Hindlimb muscle (tissue), 1 donor: ENCODE measurements at places on chromosomes 16 and 17.

DNA sequence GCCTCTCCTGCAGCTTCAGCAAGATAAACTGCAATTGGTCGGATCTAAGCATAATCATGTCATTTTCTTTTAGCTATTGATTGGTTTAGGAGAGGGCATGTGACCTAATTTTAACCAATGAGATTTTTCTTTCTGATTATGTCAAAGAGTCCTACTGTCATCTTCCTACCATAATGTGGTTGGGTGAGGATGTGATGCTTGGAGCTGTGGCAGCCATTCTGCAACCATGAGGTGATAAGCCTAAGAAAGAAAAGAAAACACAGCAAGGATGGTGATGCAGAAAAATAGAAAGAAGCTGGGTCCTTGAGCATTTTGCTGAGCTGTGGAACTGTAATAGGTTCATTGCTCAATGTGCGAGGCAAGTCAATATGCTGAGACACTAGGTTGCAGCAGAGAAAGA, 121.7 kb upstream of the CRHR1 start:
- DNase-seq, result no peak

- no peak for DNase-seq
Observed at GRCh38 chr16:87541147-87541871, 48.5 kb upstream of the ZCCHC14 start.

DNA sequence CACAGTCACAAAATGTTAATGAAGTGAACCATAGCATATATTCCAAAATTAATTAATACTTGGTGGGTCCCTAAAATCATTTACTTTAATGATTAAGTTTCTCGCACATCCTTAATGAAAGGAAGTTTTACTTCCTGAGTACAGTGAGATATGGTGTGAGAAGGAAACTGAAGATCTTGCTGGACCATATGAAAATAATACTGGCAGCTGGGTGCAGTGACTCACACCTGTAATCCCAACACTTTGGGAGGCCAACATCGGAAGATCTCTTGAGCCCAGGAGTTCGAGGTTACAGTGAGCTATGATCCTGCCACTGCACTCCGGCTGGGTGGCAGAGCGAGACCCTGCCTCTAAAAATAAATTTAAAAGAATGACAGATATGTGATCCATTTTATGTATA, 62.5 kb downstream of the ABCA8 start:
- no peak for DNase-seq

- no peak for DNase-seq
Observed at GRCh38 chr16:13083681-13084080, 182.3 kb downstream of the SHISA9 start.

DNA sequence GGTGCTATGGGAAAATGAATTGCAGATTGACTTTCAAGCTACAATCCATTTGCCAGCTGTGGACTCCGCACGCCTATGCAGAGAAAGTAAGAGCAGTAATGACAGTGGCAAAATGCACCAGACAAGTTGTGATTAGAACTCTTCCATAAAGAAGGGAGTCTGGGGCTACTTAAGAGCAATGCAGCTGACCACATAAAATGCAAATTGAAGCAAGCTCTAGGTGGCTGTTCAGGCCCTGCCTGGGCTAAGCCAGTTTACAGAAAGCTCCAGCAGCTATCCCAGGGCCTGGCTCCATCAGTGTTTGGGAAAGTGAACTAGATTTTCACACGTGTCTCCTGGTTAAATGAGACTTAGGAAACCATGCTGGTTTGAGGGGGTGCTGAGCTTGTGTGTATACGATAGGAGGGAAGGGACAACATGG, 2.2 kb upstream of the MAP2K6 start:
- no peak for DNase-seq

DNA sequence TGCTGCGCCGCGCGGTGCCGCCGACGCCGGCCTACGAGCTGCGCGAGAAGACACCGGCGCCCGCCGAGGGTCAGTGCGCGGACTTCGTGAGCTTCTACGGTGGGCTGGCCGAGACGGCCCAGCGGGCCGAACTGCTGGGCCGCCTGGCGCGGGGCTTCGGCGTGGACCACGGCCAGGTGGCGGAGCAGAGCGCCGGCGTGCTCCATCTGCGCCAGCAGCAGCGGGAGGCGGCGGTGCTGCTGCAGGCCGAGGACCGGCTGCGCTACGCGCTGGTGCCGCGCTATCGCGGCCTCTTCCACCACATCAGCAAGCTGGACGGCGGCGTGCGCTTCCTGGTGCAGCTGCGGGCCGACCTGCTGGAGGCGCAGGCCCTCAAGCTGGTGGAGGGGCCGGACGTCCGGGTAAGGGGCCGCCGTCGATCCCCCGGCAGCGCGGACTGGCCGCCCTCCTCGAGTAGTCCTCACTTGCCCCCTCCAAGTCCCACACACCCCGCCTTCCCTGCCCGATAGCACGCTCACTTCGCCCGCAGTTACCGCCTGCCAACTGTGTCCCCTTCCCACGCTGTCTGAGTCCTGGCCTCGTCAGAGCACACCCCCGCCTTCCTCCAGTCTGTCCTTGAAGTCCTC, 470 bp downstream of the MLYCD start:
- DNase-seq, result peak; percentile 45

GRCh38 chr16:67445441-67445912, 14.6 kb downstream of the HSD11B2 start:
- DNase-seq, result no peak

GRCh38 chr17:33199571-33200510, 93.3 kb downstream of the ASIC2 start:
- peak; percentile 62 for DNase-seq

GRCh38 chr16:56212144-56212543, 20.9 kb downstream of the GNAO1 start:
- DNase-seq, result no peak

GRCh38 chr17:32621612-32622312, 135.0 kb downstream of the CDK5R1 start:
- no peak for DNase-seq

DNA sequence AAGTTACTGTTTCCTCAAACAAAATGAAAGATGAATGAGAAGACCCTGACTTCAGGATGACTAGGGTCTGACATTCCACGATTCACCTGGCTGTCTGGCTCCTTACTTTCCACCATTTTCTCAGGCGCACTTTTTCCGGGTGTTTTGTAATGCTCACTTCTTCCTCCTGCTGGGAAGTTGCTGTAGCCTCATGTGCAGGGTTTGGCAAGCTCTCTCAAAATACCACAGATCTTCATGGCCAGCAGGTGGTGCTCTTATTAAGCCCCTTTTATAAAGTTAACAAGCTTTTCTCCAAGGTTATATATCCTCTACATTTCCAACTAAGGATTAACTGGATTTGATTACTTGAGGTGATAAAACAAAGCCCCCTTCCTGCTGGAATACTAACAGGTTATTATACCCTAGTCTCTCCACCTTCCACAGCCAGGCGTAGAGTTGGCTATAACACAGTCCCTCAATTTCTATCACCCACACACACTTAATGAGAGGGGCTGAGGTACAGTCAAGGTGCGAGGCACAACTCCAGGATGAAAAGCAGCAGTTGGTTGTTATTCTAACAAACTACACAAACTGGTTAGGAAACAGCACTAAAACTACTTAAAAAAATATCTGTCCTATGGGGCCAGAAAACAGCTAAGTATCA, 45.4 kb downstream of the STH start:
- DNase-seq, result peak; percentile 79

DNA sequence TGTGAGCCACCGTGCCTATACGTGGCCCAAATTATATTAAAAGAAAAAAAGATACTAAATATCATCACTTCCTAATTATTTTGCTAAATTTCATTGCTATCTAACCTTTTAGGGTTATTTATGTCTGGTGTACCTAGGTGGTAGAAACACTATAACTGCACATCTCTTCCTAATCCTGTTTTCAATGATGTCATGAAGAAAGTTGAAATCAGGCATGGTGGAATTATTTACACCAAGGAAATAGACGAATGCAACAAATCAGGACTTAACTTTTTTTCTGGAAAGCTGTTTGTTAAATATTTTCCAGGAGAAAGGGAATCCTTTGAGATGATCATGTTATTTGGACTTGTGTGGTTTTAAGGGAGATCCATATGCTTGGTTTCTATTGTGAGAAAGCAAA, 39.2 kb upstream of the SKAP1 start:
- no peak for DNase-seq

GRCh38 chr16:59013930-59014329, 279.8 kb upstream of the GOT2 start:
- no peak for DNase-seq

DNA sequence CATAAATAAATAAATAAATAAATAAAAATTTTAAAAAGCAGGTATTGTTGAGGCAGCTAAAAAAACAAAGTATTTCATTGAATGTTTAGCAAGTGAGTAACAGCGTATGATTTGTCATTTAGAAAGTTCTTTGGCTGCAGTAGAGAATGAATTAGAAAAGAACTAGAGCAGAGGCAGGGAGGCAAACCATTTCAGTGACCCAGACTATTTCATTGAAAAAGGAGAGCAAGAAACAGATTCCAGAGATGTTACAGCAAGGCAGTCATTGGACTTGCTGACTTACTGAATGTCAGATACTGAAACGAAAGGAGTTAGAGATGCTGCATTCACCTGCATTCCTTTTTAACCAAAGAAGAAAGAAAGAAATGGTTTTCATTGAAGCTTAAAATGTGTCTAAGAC, 105.5 kb upstream of the HLF start:
- DNase-seq, result no peak

- DNase-seq, result no peak
Observed at GRCh38 chr17:55575058-55575636, 63.9 kb upstream of the SMIM36 start.

- DNase-seq, result peak; percentile 45
Observed at GRCh38 chr16:47142821-47143676, 696 bp downstream of the NETO2 start.

GRCh38 chr16:30867747-30868146, 26.1 kb downstream of the BCL7C start:
- DNase-seq, result no peak

DNA sequence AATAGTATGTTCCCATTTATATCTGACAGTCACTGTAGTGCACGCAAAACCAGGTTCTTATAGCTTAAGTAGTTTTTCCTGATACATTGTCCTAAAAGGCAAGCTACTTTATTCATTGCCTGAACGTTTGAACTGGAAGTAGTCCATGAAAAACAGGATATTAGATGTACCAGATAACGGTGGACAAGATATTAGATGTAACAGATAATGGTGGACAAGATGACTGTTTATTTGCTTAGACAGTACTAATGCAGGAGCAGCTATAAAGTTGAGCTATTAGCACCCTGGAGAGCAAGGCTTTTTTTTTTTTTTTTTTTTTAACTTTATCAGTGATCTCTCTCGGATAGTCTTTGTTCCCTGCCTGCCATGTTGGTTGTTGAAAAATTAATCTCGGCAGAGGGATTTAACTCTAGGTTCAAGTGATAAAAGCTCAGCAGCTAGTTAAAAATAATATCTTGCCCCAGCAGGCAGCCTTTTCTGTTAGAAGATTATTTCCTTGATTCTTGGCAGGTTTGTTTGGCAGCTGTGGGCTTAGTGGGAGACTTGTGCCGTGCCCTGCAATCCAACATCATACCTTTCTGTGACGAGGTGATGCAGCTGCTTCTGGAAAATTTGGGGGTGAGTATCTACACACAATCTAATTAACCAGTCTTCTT, 17.3 kb upstream of the TBKBP1 start:
- DNase-seq, result no peak

GRCh38 chr16:31113121-31114120, 4.0 kb upstream of the KAT8 start:
- DNase-seq, result no peak

GRCh38 chr16:65684230-65684629, 562.4 kb upstream of the CDH11 start:
- DNase-seq, result no peak

- no peak for DNase-seq
Observed at GRCh38 chr17:2292100-2292499, 11.5 kb downstream of the SMG6 start.

- peak; percentile 57 for DNase-seq
Observed at GRCh38 chr16:29700253-29700987, 21.4 kb downstream of the QPRT start.

GRCh38 chr16:70725912-70726828, 40.3 kb upstream of the MTSS2 start:
- peak; percentile 75 for DNase-seq

DNA sequence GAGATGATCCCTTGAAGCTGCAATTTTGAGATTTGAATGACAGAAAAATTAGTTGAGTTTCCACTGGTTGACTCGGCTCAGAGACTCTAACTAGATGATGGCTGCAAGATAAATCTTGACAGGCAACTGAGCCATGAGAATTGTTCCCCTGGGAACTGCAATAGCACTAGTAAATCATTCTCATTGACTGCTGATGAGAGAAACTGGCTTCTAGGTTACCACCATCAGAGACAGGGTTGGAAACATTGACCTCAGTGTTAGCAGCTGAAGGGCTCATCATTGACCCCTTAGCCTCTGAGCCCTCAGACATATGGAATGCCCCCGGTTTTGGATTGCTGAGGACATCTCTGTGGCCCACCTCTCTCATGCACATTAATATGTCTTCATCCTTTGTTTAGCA, 125.4 kb upstream of the COX10 start:
- no peak for DNase-seq

DNA sequence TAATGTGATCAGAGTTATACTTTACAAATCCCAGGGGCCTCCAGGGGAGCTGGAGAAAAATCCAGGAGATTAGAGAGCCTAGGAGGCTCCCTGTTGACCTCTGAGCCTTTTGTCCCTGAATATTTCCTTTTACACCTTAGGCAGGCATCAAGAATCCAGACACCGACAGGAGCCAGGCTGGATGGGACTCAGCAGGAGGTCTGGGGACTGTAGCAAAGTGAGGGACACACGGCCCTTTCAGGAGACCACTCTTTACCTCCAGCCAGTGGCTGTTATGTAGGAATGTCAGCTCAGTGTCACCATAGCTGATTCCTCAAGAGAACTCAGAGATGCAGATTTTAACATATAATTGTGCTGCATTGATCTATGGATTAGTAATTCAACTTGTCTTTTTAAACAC, 198.4 kb downstream of the SHISA9 start:
- no peak for DNase-seq

DNA sequence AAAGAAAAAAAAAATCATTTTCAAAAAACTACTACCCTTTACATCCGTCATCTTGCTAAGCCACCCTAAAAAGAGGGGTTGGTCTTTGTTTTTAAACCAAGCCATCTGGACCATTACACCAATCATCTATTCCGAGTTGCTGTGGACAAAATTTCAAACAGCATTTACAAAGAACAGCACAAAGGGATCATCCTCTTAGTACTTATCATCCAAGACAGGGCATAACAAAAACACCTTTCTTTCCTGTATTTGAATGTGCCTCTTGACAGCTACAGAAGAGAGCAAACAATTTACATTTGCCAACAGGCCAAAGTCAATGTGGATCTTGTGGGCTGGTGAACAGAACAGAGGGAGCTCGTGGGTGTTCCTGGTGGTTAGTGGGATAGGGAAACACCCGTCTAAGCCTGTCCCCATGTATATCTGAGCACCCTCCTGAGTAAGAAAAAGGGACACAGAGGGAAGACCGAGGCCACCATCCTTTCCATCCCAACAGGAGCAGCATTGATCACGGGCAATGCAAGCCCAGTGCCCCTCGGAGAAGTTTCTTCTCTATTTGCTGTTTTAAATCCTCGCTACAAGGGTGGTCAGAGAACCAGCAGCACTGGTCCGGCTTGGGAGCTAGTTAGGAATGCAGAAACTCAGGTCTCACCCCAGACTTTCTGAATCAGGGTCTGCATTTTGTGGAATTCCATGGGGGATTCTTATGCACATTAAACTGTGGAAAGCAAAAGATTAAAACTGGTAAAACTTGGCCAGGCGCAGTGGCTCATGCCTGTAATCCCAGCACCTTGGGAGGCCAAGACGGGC, 1.9 kb downstream of the SLC39A11 start:
- DNase-seq, result no peak

- no peak for DNase-seq
Observed at GRCh38 chr16:85642762-85643358, 29.7 kb downstream of the GSE1 start.
